Bronchial epithelial cell (primary cell): ENCODE measurements at places on chromosomes 12 and 14.

GRCh38 chr12:30909349-30910037, 17.1 kb upstream of the TSPAN11 start:
- no peak for DNase-seq

GRCh38 chr12:116274551-116275375, 2.7 kb downstream of the MED13L start:
- no peak for DNase-seq

GRCh38 chr14:31128601-31129526, 78.7 kb downstream of the HECTD1 start:
- DNase-seq = no peak

GRCh38 chr12:102571889-102572288, 91.5 kb upstream of the IGF1 start:
- no peak for DNase-seq

- DNase-seq = no peak
These were observed 34.0 kb downstream of the BMAL2 start for GRCh38 chr12:27366621-27367020.

DNA sequence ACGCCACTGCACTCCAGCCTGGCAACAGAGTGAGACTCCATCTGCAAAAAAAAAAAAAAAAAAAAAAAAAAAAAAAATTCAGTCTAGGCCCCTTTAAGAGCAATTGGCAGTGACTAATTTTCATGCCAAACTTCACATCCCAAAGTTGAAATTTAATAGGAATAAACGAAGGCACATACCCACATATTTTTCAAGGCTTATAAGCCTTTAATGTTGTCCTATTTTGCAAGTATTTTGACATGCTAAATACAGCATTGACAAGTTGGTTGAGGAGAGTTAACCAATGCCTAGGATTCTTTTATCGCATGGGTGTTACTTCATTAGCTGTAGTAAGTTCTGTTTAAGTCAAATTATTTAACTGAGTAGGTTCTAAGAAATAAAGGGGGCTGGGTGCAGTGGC, 23.5 kb upstream of the HIP1R start:
- DNase-seq = no peak

- DNase-seq = no peak
These were observed 176.7 kb upstream of the NOS1 start for GRCh38 chr12:117538032-117538690.

GRCh38 chr14:33642080-33642479, 308.8 kb downstream of the EGLN3 start:
- no peak for DNase-seq

DNA sequence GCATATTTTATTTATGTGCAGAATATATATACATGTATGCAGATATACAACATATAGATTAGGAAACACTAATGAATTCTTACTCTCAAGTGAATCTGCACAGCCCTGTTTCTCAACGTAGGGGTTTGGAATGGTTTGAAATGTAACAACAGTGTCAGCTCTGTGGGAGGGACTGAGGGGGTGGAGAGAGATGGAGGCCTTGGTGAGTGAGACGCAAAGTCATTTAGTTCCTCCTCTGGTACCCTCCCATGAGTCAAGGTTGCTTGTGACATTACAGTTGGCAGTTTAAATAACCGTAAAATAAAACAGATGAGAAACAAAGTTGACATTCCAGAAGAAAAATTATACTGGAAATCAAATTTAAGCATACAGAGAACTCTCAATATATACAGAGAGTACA, 313.0 kb upstream of the PRKD1 start:
- no peak for DNase-seq

GRCh38 chr14:95668235-95668772, 17.9 kb upstream of the TCL1B start:
- no peak for DNase-seq

- peak; percentile 54 for DNase-seq
These were observed 25.4 kb downstream of the ZBTB42 start for GRCh38 chr14:104826189-104826860.

DNA sequence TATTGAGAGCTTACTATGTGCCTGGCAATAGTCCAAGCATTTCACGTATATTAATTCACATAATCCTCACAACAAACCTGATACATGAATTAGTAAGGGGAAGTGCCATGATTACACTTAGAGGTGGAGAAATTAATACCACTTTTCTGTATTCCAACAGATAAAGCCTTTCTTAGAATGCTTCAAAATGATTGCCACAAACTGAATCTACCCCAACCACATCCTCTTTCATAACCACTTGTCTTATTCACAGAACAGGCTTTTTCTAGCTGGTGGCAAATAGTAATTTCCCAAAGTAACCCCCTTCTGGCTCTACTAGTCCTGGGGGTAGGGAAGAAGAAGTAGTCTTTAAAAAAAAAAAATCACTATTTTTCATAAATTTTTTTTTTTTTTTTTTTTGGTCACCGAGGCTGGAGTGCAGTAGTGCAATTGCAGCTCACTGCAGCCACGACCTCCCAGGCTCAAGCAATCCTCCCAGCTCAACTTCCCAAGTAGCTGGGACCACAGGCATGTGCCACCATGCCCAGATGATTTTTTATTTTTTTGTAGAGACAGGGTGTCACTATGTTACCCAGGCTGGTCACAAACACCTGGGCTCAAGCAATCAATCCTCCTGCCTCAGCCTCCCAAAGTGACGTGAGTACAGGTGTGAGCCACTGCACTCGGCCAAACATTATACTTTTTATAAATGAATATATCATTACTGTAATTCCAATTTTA, 59.0 kb upstream of the ARID2 start:
- peak; percentile 35 for DNase-seq

GRCh38 chr14:101060171-101060601, 156.7 kb upstream of the RTL1 start:
- DNase-seq = no peak

- no peak for DNase-seq
These were observed 67.7 kb downstream of the GXYLT1 start for GRCh38 chr12:42076976-42077375.

- DNase-seq = no peak
These were observed 36.1 kb upstream of the SLC16A7 start for GRCh38 chr12:59559696-59560095.

DNA sequence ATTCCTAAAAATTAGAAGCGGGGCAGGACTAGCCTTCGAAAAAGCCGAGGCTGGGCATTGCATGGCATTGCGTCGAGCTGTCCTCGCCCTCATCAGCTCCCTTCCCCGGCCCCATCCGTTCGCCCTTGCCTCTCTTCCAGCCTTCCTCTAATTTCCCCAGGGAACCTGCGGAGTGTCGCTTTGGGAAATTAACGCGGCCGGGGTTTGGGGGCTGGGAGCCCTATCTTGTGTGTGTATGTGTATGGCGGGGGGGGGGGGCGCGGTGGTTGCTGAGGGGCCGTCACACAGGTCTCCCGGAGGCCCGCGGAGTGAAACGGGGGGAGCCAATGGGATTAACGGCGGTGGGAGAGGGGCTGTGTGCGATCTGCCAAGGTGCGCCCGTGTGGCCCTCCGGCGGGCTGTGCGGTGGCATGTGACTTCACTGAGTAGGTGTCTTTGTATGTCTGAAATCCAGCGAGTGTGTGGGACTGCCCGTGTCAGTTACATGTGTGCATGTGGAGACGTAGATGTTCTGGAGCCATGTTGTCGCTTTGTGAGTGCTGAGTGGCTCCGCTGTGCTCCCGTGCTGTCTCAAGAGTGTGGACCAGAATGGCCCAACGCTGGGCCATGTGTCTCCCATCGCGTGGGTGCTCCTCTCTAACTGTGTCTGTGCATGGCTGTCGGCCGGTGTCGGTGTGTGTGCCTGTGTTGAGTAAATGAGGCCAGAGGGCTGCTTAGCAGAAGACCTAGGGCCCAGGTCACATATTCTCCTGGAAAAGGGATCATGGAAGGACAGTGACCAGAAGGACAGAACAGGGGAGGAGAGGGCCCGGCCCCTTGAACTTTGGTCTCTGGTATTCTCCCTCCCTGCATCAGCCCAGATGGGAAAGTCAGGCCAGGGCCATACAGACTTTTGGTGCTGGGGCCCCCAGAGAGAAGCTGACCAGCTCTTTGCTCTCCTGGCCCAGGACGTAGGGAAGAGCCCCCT, 1.5 kb downstream of the PTMS start:
- DNase-seq = no peak

DNA sequence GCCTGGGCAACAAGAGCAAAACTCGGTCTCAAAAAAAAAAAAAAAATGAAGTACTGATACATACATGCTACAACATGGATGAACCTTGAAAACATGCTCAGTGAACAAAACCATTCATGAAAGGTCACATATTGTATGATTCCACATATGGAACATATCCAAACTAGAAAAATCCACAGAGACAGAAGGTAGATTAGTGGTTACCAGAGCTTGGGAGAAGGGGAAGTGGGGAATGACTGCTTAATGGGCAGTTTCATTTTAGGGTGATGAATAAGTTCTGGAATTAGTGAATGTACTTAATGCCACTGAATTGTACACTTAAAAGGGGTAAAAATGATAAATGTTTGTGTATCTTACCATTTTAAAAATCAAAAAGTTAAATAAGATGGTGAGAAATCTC, 2.7 kb downstream of the ITGB7 start:
- DNase-seq = no peak

GRCh38 chr14:33917661-33918060, 33.2 kb downstream of the EGLN3 start:
- DNase-seq = no peak

- no peak for DNase-seq
These were observed 7.4 kb upstream of the CYP46A1 start for GRCh38 chr14:99676657-99677056.

DNA sequence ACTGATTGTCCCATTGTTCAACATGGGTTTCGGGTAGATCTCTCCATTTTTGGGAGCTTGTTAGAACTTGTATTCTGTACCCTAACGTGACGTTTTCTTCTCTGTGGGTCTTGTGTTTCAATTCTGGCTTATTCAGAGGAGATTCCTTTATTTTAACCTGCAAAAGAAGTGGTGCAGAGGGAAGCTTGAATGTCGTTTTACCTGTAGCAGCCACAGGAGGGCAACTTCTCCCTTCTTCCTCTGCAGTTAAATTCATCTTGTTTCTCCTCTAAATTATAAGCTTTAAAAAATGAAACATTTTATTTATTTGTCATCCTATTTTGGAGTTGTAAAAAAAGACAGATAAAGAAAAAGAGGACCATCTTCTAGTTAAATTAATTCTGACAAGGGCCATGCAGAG, 13.7 kb upstream of the CLEC4D start:
- no peak for DNase-seq

DNA sequence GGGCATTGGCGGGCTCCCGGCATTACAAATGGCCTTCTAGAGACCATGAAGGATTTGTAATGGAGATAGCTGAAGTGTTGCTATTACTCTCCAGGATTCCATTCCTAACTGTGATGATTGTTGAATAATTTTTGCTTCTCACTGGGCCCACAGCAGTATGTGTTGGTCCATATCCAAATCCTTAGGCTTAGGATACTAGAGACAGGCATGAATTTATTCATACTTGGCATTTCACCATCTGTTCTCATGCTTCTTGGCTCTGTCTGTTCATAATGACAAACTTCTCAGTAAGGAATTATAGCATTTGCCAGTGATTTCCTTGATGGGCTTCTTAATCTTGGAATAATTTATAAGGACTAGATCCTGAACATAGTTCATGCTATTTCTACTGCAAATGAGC, 832.9 kb downstream of the C12orf50 start:
- DNase-seq = no peak

DNA sequence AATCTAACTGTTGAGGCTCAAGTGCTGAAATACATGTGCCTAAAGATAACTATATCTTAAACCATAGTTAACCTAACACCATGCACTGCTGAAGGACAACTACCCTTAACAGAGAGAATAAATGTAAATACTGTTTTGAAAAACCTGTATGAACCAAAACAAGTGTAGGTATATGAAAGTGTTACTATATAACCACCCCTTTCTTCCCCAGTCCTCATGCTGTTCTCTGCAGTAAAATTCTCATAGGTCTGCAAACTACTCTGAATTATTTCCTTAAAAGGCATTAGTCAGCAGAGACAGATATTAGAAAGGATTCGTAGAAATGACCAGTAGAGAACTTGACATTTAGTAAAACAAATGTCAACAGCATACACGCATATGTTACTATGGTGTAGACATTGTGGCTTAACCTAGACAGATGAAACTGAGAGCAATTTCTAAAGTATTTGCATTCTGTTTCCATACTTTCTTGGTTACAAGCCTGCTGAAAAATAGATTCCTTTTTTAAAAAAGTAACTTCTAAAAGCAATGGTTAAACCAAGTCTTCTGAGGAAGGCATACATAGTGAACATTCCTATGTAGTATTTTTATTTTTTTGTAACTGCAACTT, 13.9 kb downstream of the CSRP2 start:
- no peak for DNase-seq

DNA sequence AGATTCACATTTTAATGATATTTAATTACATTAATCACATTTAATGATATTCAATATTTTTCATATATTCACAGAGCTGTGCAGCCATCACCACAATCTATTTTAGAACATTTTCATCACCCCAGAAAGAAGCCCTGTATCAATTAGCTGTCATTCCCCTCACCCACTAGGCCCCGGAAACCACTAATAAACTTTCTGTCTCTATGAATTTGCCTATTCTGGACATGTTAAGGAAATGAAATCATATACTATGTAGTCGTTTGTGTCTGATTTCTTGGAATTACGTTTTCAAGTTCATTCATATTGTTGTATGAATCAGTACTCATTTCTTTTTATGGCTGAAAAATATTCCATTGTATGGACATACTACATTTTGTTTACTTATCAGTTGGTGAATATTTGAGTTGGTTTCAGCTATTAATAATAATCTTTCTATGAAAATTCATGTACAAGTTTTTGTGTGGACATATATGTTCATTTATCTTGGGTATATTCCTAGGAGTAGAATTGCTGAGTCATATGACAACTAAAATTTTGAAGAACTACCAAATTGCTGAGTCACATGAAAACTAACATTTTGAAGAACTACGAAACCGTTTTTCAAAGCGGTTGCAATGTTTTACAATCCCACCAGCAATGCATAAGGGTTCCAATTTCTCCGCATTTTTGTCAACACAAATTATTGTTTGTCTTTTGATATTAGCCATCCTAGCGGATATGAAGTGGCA, 11.7 kb upstream of the OTOGL start:
- DNase-seq = no peak

GRCh38 chr12:112900298-112901145, 6.2 kb upstream of the OAS1 start:
- peak; percentile 45 for DNase-seq
